Uterus (tissue), 4 donors: ENCODE measurements at places on chromosomes 2 and 18. TPM values are rescaled to one million over a fixed set of nuclear protein-coding genes. Genes with fewer than 3 reads are reported as not detected.

The ASPRV1 gene
- 5.2 TPM for total RNA-seq

DNA sequence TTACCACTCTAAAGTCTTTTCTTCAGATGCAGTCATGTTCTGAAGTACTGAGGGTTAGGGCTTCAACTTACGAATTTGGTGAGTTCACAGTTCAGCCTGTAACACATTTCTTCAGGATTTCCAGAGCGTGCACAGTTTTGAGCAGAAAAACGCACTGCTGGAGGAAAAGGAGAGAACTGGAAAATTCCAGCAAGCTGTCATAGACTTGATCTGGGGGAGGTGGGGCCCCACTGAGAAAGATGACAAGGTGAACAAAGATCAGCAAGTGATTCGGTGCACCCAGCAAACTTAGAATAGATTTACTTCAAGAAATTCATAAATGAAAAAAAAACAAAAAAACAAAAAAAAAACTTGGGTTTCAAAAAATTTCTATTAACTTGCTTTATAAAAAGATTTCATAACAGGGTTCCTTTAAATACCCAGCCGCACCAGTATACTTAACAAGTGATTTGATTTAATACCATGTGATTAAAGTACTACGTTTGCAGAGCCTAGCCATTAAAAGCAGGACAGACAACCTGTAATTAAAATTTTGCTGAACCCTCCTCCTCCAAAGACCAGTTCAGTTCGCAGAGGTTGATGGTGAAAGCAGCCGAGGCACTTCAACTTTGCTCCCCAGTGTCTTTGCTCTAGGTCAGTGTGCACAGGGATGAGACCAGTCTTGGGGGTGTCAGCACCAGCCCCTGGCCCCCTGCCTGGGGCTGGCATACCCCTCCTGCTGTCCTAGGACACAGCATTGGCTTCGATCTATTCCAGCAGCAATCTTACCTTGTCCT is 30.5 kb downstream of the CTIF start:
- H3K27ac ChIP-seq = no peak overlapping the region
- H3K4me1 ChIP-seq = no peaks in the 10 kb centered on the region
- DNase-seq = no peak
- H3K4me3 ChIP-seq = no peak overlapping the region

- H3K36me3 ChIP-seq = no peaks in the 10 kb centered on the region
- no peaks in the 10 kb centered on the region for H3K4me1 ChIP-seq
- DNase-seq = no peak
Measured at GRCh38 chr2:62036761-62037250, 131.3 kb downstream of the COMMD1 start.

DNA sequence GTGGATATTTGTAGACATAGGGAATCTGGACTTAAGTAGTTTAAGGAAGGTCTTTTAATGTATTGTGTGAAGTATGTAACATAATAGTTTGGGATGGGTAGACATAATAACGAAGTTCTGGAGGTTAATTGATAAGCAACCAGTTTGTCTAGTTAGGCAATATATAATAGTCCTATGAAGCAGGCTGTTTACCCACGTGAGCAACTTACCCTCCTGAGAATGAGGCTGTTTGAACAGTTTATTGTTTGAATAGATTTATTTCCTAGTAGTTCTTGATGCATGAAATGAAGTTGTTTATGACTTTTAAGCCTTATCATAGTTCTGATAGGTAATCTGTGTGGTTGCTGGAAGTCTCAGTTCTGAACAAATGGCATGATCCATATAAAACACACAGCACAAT is 361.5 kb downstream of the GALNT13 start:
- no peak for DNase-seq
- no peak overlapping the region for H3K27ac ChIP-seq
- no peaks in the 10 kb centered on the region for H3K27me3 ChIP-seq
- H3K4me3 ChIP-seq = no peak overlapping the region

- H3K36me3 ChIP-seq = no peaks in the 10 kb centered on the region
- no peak for DNase-seq
- H3K27ac ChIP-seq = no peak overlapping the region
- no peaks in the 10 kb centered on the region for H3K27me3 ChIP-seq
- no peaks in the 10 kb centered on the region for H3K4me1 ChIP-seq
Measured at GRCh38 chr18:2411381-2411960, 159.8 kb downstream of the METTL4 start.

DNA sequence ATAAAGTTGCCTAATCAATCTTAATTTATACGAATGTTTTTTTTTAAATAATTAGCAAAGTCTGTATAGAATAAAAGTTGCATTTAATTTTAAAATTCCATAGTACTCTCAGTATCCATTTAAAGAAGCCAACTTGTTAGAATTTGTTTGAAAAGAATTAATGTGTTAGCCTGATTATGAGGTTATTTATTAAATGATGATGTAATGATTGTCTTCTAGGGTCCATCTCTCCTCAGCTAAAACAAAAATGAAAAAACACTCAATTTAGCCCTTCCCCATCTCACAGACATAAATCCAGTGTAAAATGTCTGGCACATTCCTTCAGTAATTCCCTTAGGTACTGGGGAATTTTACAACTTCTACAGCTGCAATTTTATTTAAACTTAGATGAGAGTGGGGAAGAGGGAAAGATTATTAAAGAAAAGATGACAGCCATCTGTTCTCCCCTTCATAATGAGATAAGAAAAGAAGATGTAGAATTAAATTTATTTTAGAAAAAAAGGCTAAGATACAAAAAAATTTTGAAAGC is 68.6 kb downstream of the BARD1 start:
- no peak overlapping the region for H3K27ac ChIP-seq
- no peaks in the 10 kb centered on the region for H3K36me3 ChIP-seq
- H3K4me3 ChIP-seq = no peak overlapping the region
- H3K4me1 ChIP-seq = no peaks in the 10 kb centered on the region

GRCh38 chr2:209900638-209901037 is 101.8 kb upstream of the RPE start:
- no peak overlapping the region for H3K4me3 ChIP-seq
- H3K27ac ChIP-seq = no peak overlapping the region
- no peaks in the 10 kb centered on the region for H3K36me3 ChIP-seq
- DNase-seq = no peak
- H3K4me1 ChIP-seq = no peaks in the 10 kb centered on the region

The CRYGC gene
- total RNA-seq = not detected

- H3K27ac ChIP-seq = no peak overlapping the region
- no peaks in the 10 kb centered on the region for H3K27me3 ChIP-seq
Measured at GRCh38 chr2:172440795-172441194, 13.4 kb downstream of the ITGA6 start.

DNA sequence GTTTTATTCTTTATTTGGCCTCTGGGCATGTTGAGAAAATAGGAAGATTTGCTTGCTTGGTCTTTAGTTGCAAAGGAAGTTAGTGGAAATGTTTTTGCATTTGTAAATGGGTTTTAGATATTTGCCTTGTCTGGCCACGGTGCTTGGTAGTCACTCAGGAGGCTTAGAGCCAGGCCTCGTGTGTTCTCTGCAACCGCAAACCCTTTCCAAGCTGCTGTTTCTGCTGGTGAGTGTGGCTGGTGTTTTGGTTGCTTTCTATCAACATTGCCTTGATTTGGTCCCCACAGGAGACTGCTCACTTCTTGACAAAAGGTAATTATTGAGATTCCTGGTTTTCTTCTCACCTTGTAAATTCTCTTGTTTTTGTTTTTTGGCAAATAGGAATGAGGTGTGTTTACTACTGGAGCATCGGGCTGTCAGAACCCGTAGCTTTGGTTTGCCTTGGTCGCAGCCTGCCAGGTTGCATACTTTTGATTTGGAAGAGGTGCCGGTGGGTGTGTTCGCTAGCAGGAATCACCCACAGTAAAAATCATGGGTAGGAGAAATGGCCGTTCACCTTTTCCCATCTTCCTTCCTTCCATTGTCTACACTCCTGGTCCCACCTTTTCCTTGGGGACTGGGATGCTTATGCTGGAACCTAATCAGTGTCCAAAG is 15.8 kb downstream of the ASAP2 start:
- H3K4me1 ChIP-seq = no peaks in the 10 kb centered on the region
- no peaks in the 10 kb centered on the region for H3K27me3 ChIP-seq
- H3K4me3 ChIP-seq = no peak overlapping the region
- no peak for DNase-seq
- H3K27ac ChIP-seq = peak overlapping the region; percentile 61
- no peaks in the 10 kb centered on the region for H3K36me3 ChIP-seq

DNA sequence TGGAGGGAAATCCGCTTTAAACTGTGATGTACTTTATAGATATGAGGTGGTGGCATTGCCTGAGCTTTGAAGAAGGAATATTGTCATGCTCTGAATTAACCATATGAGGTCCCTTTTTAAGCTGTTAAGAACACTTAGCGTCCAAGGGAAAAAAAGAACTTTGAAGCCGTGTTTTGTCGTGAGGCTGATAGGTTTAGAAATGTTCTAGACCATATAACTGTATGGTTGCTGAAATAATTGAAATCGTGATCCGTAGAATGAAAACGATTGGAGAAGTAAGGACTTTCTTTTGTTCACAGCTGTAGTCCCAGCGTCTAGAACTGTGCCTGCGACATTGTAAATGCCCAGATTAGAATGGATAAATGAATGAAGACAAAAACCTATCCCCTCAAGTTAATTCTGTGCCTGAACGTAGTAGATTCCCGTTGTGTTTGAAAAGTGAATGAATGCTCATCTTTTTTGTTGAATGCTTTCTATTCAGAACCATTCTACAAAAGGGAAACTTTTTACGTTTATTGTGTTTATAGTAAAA is 1.5 kb downstream of the SMCHD1 start:
- H3K27ac ChIP-seq = peak overlapping the region; percentile 100
- H3K4me1 ChIP-seq = peaks cover 6% of the 10 kb centered on the region
- H3K4me3 ChIP-seq = peak overlapping the region; percentile 93
- H3K36me3 ChIP-seq = no peaks in the 10 kb centered on the region

DNA sequence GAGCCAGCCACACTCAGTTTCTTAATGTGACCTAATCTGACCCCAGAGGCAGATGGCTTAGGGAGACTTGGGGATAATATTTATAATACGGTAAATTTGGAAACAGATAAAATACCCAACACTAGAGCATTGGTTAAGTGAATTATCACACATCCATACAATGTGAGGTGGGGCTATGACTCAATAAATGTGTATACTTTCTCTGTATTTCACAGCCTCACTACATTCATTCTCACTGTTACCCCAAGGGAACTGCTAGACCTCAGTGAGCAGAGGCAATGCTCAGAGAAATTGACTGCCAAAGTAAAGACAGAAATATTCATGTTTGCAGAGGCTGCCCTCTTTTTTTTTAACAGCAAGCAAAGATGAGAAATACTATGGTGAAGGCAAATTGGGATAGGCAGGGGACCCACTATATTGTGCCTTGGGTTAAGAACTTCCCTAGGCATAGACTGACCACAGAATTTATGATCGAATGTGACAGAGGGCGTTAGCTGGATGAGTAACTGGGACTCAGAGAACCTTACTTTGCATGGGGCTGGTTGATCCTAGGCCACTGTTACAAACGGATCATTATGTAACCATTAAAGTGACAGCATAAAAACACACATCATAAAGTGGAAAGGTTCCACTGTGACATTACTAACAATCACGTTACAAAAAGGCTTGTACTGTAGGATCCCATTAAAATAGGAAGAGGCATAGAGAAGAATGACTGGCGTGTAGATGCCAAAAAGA is 246.0 kb upstream of the LYPD1 start:
- no peak overlapping the region for H3K4me3 ChIP-seq
- no peaks in the 10 kb centered on the region for H3K4me1 ChIP-seq
- H3K27me3 ChIP-seq = no peaks in the 10 kb centered on the region
- no peaks in the 10 kb centered on the region for H3K36me3 ChIP-seq
- DNase-seq = no peak

GRCh38 chr2:197092431-197092830 is 165.9 kb upstream of the PGAP1 start:
- peak; percentile 83 for DNase-seq
- no peaks in the 10 kb centered on the region for H3K36me3 ChIP-seq
- no peaks in the 10 kb centered on the region for H3K4me1 ChIP-seq
